ENCODE measurements at places on chromosomes 16 and 17.
A peak's percentile ranks its signal among the peaks of the same experiment; 100 is the strongest.

- DNase-seq, result peak; percentile 50
Observed at GRCh38 chr16:11342021-11342855, 3.0 kb upstream of the RMI2 start.

GRCh38 chr17:77810536-77810935 lies 148.0 kb upstream of the TNRC6C start:
- DNase-seq, result no peak

- DNase-seq, result no peak
Observed at GRCh38 chr16:81429045-81429521, 15.5 kb upstream of the CMIP start.

- no peak for DNase-seq
Observed at GRCh38 chr17:42120161-42120769, 902 bp downstream of the KAT2A start.

DNA sequence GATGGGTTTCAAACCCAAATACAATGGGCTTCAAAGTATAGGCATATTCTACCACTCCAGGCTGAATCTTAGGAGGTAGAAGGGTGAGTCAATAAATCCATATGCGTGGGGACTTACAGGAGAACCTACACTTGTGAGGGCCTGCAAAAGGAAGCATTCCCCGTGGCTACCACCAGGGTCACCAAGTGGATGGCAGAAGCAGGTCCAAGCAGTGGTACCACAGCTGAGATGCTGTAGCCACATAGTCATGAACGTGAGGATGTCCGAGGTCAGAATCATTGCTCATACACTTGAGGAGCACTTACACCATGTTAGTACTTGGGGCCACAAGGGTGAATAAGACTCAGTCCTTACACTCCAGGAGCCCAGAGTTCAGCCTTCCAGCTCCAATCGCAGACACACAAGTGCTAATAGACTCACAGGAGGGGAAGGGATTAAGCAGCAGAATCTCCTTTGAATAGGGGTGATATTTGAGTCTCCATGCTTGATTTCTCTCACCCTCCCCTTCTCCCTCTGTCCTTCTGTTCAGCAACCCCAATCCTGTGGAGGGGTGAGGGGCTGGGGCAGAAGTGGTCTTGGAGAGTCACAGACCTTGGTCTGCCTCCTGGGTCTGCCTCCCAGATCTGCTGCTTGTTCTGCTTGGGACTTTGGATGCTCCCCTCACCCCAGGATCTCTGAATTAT lies 42.5 kb upstream of the ASIC2 start:
- DNase-seq, result no peak

- no peak for DNase-seq
Observed at GRCh38 chr17:37608351-37609169, 658 bp downstream of the SYNRG start.

- no peak for DNase-seq
Observed at GRCh38 chr16:49619811-49620157, 236.1 kb downstream of the ZNF423 start.

DNA sequence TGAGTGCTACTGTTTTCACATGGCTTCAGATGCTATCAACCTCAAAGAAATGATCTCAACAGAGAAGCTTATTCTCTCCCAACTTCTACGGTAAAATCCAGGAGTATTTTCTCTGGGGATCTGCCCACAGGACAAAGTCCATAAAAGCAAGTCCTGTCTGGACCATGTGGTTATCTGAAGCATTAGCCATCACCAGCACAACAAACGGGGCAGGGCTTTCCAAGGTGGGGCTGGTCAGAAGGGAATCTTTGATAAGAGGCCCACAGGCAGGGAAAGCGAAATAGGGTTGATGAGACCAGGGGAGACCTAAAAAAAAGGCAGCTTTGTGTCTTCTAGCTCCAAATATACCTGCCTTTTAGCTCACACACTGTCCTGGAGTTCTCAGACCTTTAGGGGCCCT lies 38.7 kb upstream of the CACNG3 start:
- DNase-seq, result no peak

- DNase-seq, result no peak
Observed at GRCh38 chr16:31109622-31110021, 1.4 kb downstream of the BCKDK start.

DNA sequence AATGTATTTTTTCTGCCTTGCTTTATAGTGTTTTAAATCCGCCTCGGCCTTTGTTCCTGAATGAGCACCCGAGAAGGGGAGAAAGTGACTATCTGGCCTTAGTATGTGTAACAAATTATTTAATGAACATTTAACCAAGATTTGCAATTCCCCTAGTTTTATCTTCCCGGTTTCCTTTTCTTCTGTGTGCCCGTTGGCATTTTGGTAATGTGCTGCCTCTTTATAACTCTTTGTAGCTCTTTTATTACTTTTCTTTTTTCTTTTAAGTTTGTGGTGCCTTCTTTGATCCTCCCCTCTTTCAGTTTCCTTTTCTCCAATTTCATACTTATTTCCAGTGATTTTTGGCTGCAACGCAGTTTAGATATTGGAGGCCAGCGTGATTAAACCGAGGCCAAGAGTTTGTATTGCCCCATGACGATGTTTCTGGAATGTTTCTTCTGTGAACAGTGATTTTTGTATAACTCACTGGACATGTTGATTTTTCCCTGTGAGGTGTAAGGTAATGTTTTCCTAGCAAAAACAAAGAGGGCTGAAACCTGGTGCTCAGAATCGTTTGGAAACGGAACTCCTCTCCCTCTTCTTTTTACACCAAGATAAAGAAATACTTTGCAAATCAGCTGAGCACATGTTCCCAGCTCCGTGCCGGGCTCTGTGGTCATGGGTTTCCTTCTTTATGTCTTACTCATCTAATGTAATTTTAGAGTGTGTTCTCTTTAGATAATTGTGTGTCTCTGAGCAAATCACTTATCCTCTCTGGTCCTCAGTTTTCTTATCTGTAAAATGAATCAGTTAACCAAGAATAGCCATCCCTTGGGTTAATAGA lies 344.3 kb downstream of the WWOX start:
- DNase-seq, result no peak

DNA sequence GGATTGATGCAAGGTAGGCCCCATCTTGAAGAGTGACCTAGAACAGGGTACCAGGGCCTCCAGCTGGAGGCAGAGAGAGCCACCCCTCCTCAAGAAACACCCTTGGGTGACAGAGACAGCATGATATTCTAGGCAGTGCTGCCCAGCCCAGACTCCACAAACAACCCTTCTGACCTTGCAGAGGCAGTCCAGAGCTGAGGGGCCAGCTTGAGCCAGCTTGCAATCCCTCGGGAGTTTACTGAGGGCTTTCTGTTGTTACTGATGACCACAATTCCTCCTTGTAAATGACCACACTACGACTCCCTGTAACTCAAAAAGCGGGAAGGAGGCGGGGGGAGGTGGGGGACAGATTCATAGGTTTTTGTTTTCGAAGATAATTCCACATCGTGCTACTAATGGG lies 18.6 kb upstream of the MNT start:
- DNase-seq, result no peak

DNA sequence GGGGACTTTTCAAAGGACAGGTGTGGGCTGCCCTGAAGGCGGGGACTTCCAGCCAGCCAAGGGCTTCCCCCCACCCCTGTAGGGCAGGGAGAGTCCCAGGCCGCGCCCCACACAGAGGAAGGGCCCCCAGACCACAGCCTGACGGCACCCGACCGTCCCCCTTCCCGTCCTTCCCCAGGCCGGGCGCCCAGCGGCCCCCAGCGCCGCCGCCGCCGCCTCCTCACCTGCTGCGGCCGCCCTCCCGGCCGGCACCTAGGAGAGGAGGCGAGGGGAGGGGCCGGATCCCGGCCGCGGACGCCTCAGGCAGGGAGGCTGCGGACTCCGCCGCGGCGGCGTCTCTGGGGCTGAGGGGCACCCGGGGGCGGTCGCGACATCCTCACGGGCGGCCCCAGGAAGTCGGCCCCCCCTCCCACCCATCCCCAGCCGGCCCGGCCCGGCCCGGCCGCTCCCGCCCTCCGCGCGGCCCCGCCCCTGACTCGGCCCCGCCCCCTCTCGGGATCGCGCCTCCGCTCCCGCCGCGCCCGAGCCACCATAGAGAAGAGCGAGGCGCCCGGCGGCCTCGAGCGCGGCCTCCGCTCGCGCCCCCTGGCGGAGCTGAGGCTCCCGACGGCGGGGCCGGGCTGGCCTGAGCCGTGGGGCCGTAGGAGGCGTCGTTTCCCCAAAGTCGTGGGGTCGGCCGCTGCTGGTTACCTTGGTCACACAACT lies 25.5 kb upstream of the RFFL start:
- DNase-seq, result peak; percentile 87
